NCI-H510A (cell line): ENCODE measurements at places on chromosomes 3 and 15.
A peak's percentile ranks its signal among the peaks of the same experiment; 100 is the strongest.

DNA sequence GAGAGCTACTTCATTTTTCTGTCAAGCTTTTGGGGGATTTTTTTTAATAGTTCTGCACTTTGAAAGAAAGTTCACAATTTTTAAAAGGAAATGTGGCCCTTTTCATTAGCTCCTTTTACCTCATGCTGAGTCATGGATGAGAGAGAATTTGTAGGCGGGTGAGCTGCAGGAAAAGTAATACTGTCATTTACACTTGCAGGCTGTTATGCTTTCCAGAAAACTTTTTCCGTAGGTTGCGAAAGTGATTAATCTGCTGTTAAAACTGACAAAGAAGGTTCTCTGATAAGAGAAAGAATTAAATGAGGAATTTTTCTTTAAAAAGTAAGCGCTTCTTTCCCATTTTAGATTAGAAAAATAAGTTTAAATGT is 430.2 kb downstream of the LPP start:
- no peak for DNase-seq

- peak; percentile 28 for DNase-seq
These were observed 114.3 kb upstream of the ARHGEF3 start for GRCh38 chr3:56915966-56916586.

DNA sequence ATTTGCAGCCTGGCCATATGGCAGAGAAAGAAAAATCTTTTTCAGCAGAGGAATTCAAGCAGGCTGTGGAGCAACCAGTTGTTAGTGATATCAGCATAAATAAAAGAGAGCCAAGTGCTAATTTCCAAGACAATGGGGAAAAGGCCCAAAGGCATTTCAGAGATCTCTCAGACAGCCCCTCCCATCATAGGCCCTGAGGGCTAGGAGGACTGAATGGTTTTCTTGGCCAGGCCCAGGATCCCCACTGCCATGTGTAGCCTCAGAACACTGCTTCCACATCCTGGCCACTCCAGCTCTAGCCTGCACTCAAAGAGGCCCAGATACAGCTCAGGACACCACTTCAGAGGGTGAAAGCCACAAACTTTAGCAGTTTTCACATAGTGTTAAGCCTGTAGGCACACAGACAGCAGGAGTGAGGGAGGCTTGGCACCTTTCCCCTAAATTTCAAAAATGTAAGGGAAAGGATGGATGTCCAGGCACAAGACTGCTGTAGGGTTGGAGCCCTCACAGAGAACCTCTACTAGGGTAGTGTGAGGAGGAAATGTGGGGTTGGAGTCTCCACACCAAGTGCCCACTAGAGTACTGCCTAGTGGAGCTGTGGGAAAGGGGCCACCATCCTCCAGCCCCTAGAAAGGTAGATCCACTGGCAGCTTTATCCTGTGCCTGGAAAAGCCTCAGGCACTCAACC is 191.4 kb downstream of the TBL1XR1 start:
- no peak for DNase-seq

- no peak for DNase-seq
These were observed 45.9 kb upstream of the TMEM115 start for GRCh38 chr3:50405249-50405648.

GRCh38 chr3:156519758-156520162 is 35.2 kb downstream of the SSR3 start:
- DNase-seq = no peak

GRCh38 chr3:172262991-172263608 is 185.2 kb downstream of the GHSR start:
- DNase-seq = no peak

DNA sequence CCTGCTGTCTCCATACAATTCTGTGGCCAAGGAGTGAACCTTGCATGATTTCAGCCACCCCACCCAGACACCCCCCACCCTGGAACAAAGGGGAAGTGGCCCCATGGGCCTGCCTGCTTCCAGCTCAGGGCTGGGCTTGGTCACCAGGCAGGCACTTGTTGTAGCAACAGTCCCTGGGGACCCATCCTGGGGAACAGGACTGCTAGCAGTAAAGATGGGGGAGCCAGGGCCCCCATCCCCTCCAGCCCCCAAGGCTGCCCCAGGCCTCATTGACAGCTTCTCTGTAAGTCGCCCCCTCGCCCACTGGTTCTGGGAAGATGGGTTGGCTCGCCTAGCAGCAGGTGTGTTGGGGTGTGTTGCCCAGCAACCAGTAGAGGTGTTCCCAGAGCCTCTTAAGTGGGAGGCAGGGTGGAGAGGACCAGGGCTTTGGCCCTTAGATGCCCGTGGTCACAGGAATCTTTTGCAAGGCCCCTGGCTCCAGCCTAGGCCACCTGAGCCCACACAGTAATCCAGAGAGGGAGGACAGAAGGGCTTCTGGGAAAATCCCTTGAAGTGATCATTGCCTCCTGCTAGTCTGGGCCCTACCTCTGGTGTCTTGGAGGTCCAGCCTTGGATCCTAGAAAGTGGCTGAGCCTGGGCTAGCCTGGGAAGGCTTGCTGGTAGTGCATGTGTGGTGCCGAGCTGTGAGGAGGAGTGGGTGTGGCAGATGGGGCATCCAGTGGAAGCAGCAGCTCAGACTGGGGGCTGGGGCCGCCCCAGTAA is 48.9 kb downstream of the CYP11A1 start:
- DNase-seq = peak; percentile 69

DNA sequence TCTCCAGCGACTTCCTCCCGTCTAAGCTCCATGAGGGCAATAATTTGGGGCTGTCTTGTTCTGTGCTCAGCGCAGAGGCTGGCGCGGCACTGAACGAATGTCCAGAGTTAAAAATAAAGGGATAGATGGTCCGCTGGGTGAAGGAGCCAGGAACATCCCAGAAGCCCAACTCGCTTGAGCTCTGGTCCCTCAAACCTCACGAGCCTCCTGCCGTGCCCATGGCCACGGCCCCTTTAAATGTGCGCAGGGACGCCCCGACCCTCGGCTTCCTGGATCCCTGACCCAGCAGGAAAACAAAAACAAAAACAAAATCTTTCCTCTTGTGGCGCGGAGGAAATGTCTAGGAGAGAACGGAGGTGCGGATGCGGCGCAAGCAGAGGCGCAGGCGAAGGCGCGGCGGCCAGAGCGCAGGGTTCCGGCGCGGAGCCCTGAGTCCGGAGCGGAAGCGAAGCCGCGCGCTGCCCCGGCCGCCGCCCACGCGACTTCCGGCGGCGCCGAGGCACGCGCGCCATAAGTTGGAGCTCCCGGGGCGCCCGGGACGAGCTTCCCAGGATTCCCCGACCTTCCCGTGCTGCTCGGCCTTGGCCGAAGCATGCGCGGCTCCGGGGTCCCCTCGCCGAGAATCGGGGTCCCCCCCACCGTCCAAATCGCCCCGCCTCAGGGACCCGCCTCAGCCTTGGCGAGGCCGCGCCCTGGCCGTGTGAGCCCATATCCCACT is 52.9 kb upstream of the WNT7A start:
- no peak for DNase-seq

- DNase-seq = no peak
These were observed 29.8 kb upstream of the FAM98B start for GRCh38 chr15:38424101-38424552.

GRCh38 chr15:70142322-70143191 is 44.8 kb upstream of the TLE3 start:
- DNase-seq = no peak

DNA sequence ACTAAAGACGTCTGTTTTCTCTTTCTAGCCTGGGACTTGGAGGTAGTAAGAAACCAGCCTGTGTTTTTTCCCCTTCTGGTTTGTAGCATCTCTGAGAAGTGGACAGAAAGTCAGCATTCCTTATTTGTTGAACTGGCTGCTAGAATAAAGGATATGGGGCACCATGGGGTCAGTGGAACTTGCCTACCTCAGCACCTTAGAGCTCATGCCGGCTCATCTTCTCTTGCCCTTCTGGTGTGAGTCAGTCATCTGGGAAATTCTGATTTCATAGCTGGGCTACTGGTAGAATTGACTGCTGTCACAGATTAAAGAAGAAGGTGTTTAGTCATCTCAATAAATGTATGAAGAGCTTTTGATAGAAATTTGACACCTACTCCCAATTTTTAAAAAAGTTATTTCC is 202.7 kb upstream of the TOPAZ1 start:
- DNase-seq = no peak

DNA sequence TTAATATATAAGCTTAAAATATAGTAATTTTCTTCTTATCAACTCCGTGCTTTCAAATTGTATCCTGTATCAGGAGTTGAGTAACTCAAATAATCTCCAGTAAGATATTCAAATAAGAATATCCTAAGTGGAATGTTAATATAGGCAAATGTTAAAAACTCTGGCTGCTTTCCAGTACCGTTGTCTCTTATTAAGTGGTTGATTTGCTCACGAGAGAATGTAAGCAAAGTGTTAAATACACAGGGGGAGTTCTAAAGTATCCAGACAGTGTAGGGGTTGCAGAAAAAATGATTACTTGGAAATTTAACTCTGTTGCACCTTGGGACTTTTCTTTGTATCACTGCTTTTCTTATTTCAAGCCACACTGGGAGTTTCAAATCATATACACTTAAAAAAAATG is 478.9 kb upstream of the TBL1XR1 start:
- DNase-seq = no peak

DNA sequence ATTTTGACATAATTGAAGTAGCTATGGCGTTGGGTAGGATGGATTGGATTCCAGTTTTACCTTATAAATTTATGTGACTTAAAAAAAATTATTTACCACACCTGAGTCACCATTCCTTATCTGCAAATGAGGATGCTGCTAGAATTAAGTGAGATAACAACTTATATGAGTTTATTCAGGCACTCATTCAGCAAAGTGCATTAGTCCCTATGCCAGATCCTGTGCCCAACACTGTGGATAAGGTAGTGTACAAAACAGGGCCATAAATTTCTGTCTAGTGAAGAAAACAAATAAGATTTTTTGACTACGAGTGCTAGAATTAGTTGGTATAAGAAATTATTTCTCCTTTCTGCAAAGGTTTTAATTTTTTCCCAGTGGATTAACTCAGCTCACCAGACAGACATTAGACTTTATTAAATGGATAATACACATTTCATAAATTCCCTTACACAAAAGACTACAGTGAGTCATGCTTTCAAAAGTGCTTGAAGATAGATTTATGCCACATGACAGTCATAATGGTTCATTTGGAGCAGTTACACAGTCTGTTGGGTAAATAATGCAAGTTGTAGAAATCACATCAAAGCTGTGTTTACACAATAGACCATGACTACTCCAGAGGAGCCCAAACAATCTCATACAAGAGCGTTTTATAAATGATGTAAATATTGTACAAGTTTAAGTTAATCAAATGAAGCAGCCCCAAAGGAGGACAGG is 129.9 kb upstream of the TGFBR2 start:
- no peak for DNase-seq

DNA sequence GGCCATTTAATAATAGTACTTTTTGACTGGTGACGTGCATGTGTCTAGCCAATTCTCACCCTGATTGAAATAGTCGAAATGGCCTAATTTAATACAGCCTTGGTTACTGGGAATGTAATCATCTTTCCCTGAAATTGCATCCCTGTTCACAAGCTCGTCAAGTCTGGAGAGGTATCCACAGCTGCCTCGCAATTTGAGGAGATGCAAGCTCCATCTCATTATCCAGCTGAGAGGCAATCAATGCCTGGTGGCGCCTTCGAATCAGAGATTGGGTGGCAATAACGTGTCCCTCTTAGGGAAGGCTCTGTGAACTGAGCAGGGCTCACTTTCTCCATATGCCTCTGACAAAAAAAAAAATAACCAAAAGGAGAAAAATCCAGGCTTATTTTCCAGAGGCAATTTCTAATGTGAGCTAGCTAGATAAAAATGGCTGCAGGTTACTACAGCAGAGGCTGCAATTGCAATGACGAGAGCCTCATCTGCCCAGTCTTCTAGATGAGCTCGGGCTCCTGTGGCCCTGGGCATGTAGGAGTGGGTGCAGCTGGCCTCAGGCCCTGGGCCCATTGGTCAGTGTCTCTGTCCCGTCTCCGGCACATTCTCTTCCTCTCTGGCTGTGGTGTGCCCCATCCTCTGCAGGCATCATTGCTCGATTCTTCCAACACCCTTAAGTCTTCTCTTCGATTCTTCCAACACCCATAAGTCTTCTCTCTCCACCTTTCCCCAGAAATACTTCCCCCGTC is 487.5 kb downstream of the GABRG3 start:
- DNase-seq = no peak

DNA sequence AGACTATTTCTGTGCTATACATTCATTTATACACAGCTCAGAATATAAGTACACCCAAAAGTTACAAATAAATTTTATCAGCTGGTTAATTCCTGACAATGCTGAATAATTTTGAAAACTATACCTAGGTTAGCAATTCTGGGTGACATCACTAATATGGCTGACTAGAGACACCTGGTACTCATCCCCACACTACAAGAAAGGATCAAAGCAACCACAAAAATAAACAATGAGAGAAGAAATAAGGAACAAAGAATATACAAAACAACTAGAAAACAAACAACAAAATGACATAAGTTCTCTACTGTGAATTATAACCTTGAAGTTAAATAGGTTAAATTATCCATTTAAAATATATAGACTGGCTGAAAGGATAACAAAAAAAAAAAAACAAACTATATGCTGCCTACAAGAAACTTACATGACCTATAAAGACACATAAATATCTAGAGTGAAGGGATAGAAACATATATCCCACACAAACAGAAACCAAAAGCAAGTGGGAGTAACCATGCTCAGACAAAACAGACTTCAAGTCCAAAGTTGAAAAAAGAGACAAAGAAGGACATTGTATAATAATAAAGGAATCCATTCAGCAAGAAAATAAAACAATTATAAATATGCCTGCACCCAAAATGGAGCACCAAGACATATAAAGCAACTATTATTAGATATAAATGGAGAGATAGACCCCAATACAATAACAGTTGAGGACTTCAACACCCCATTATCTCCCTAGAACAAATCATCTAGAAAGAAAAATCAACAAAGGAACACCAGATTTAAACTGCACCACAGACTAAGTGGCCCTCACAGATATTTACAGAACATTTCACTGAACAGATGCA is 57.8 kb downstream of the IMPG2 start:
- peak; percentile 13 for DNase-seq

DNA sequence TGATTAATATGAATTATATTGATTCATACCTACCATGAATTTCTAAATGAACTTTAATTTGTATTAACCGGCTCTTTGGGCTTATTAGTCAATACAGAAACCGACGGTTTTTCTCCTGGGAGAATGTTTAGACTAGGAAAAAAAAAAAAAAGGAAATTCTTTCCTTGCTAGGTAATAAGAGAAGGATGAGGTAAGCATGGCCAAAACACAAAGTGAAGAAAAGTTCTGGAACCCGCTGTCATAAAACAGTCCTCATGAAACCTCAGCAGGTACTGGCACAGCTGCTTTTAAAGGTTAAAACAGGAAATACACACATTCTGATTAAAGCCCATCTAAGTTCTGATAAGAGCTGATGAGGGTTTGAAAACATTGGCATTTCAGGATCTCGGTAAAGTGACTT is 30.8 kb upstream of the PSTPIP1 start:
- DNase-seq = no peak

- DNase-seq = no peak
These were observed 55.4 kb downstream of the ATP13A4 start for GRCh38 chr3:193499136-193499770.

DNA sequence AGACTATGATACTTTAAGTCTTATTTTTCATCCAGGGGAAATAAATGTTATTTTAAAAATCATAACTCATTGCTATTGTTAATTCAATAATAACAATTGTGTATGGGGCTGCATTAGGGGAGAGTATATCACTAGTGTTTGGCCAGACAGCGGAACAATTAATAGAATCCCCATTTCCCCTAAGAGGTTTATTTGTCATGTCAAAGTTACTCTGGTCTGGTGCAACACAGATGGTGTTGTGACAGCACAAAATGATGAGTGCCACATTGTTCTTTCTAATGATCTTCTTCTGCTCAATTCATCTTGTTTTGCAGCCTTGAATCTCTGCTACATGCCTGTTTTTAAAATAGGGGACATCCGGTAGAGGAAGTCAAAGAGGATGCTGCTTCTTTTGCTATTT is 351.6 kb downstream of the NSUN3 start:
- DNase-seq = no peak

- no peak for DNase-seq
These were observed 12.1 kb downstream of the EPHB1 start for GRCh38 chr3:134807189-134807588.
